Fibroblast of the aortic adventitia (primary cell): ENCODE measurements at places on chromosomes 3 and 15. TPM values are rescaled to one million over a fixed set of nuclear protein-coding genes. Genes with fewer than 3 reads are reported as not detected.

APOD gene
- total RNA-seq: 2.9 and 33.3 TPM in 2 replicates

WDR93 gene
- 0.09 and 0.49 TPM in 2 replicates for total RNA-seq

IDH2 gene
- total RNA-seq: 14.3 and 28.6 TPM in 2 replicates

CNTN6 gene
- total RNA-seq: 1.3 TPM in 1 of 2 replicates, not detected in the other

GPR176 gene
- 49.7 and 160 TPM in 2 replicates for total RNA-seq

ALS2CL gene
- 0.16 and 0.18 TPM in 2 replicates for total RNA-seq

PIGBOS1 gene
- total RNA-seq: 9.5 and 10.9 TPM in 2 replicates

CDV3 gene
- total RNA-seq: 102 and 127 TPM in 2 replicates

BAHD1 gene
- total RNA-seq: 9.0 and 14.4 TPM in 2 replicates

PTH1R gene
- 0.16 TPM in 1 of 2 replicates, not detected in the other for total RNA-seq

RNF13 gene
- 52.7 and 68.8 TPM in 2 replicates for total RNA-seq

GHSR gene
- total RNA-seq: not detected in 2 replicates

DLEC1 gene
- 0.09 and 0.25 TPM in 2 replicates for total RNA-seq

C3orf70 gene
- total RNA-seq: 0.16 and 1.1 TPM in 2 replicates

CTXND1 gene
- not detected in 2 replicates for total RNA-seq

SPESP1 gene
- 0.98 and 5.6 TPM in 2 replicates for total RNA-seq

MITF gene
- total RNA-seq: 6.1 and 22.6 TPM in 2 replicates

ALPK3 gene
- 0.18 and 0.65 TPM in 2 replicates for total RNA-seq

FSIP1 gene
- 1.4 and 4.2 TPM in 2 replicates for total RNA-seq

GOLGA8M gene
- total RNA-seq: 1.2 TPM in 1 of 2 replicates, not detected in the other

PRRT3 gene
- 4.2 and 5.5 TPM in 2 replicates for total RNA-seq

MINDY4B gene
- total RNA-seq: not detected in 2 replicates
